Daoy (cell line): ENCODE measurements at places on chromosomes 7 and 10. TPM values are rescaled to one million over a fixed set of nuclear protein-coding genes. Genes with fewer than 3 reads are reported as not detected.

The CCSER2 gene
- total RNA-seq, result 10.4 and 11.5 TPM in 2 replicates

The EPHB4 gene
- total RNA-seq, result 57.5 and 62.5 TPM in 2 replicates

DNA sequence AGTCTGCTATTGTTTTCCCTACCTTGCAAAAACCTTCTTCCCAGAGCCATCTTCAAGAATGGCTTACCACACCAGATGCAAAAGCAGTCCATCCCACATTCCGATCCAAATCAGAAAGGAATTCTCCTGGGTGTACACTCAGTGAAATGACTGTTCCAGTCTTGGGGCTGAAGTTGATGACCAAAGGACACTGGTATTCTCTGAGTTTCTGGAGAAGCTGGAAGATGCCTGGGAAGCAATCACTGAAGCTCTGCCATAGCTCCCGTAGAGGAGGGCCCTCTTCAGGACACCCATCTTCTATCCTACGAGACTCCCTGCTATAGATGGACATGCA lies 155.7 kb downstream of the LCOR start:
- no peak for DNase-seq

DNA sequence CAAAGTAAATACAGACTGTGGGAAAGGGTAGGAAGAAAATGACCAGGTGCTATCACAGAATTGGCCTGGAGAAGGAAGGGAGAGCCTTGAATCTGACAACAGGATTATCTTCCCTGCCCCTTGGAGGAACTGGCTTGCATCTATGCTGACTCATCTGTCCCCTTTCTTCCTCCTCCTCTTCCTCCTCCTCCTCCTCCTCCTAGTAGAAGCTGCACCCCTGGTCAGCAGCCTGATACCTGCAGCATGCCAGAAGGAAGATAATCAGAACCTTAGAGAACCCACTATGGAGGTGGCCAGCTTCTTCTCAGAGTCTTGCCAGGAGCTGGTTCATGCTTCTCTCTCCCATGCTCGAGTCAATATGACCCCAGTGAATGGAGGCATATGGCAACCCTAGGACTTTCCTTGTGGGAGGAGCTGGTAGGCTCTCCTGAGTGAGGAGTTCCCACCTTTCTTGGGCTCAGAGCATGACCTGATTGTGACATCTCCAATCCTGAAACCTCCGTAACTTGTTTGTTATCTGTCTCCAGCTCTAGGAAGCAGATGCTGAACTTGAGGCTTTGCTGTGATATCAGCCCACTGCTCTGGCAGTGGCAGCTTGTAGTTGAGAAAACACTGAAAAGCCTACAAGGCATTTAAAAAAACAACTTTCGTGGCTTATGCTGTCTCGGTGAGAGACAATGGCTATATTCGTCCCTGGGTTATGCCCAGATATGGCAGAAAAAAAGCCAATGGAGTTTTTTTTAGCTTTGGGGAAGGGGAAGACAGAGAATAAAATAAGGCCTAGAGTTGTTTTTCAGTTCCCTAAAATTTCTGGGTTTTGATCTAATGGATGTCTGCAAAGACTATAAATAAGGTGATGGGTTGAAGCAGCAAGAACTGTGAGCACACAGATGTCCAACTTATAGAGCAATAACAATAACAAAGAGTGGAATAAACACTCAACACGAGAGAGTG lies 60.6 kb downstream of the CDHR3 start:
- no peak for DNase-seq

GRCh38 chr7:134991469-134992339 lies 5.4 kb downstream of the AGBL3 start:
- DNase-seq, result no peak

GRCh38 chr10:72889391-72889831 lies 4.1 kb upstream of the OIT3 start:
- peak; percentile 3 for DNase-seq

DNA sequence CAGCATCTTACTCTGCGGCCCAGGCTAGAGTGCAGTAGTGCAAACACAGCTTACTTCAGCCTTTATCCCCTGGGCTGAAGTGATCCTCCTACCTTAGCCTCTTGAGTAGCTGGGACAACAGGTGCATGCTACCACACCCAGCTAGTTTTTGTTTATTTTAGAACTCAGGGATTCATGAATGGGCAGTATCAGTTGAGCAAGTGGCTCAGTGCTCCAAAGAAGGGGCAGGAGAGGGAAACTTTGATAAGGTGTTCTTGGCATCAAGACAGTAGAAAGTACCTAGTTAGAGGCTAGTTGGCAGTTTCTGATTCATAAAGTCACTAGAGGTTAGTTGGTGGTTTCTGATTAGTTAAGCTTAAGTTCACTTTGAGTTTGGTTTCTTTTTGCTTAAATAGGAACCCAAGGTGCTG lies 18.4 kb downstream of the TRIM24 start:
- no peak for DNase-seq

DNA sequence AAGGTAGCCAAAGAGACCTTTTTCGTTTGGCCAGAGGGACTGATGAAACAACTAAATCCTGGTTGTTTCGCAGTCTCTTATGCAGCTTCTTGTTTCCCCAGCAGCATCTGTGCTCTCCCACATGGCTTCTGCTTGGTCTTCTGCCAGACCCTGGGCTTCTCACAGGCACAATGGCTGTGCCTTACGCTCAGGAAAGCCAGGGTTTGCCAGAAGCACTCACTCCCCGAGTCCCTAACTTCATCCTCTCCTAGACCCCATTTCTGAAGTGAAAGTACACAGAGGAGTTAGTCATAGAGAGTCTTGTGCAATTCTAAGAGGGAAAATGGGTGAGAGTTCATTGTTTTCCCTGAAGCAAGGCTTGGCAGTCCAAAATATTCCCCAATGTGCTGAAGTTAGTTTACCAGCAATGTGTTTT lies 121.7 kb downstream of the EVX1 start:
- DNase-seq, result peak; percentile 77

DNA sequence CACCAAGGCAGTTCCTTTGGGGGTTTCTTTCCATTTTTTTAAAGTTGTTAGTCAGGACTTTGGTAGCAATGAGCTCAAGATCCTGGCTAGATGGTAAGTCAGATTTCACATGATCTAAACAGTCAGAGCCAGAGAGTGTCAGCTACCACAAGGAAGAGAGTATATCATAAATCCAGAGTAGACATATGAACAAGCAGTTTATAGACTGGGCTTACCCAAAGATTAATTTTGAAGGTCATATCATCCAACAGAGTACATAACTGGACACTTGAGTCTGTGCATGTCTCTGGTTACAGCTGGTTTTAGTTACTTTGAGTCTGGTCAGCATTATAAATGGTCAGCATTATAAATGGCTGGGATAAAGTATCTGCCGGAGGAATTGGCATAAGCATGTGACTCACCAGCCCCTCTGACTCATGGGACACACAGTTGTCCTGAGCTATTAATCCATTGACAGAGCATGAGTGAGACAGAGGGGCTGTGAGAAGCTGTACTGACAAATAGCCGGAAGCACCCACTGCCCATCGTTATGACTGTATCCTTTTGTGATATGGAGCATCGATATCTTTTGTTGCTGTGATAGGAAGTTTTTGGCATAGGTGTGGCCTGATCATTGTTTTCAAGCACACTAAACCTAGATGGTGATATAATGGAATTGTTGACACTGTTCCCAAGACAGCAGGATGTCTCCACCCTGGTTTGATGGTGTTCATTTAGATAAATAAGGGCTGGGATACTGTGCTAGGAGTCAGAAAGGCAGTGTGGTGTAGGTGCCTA lies 19.3 kb downstream of the PPP1R3C start:
- DNase-seq, result peak; percentile 85

- peak; percentile 43 for DNase-seq
Measured at GRCh38 chr7:108200326-108200725, 70.2 kb upstream of the LAMB4 start.

GRCh38 chr7:73504920-73505319 lies 17.2 kb downstream of the BAZ1B start:
- no peak for DNase-seq

GRCh38 chr10:49567810-49568209 lies 28.9 kb upstream of the ERCC6 start:
- no peak for DNase-seq

DNA sequence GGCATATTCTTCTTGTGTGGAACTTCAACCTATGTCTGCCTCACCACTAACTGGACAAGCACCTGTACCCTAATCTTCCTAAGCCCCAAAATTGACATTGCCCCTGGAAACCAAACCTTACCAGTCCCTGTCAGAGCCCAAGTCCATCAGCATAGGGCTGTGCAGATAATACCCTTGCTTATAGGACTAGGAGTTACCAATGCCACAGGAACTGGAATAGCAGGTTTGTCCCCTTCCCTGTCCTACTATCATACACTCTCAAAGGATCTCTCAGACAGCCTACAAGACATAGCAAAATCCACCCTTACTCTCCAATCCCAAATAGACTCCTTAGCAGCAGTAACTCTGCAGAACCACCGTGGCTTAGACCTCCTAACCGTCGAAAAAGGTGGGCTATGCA lies 19.8 kb downstream of the ZNF107 start:
- DNase-seq, result no peak

DNA sequence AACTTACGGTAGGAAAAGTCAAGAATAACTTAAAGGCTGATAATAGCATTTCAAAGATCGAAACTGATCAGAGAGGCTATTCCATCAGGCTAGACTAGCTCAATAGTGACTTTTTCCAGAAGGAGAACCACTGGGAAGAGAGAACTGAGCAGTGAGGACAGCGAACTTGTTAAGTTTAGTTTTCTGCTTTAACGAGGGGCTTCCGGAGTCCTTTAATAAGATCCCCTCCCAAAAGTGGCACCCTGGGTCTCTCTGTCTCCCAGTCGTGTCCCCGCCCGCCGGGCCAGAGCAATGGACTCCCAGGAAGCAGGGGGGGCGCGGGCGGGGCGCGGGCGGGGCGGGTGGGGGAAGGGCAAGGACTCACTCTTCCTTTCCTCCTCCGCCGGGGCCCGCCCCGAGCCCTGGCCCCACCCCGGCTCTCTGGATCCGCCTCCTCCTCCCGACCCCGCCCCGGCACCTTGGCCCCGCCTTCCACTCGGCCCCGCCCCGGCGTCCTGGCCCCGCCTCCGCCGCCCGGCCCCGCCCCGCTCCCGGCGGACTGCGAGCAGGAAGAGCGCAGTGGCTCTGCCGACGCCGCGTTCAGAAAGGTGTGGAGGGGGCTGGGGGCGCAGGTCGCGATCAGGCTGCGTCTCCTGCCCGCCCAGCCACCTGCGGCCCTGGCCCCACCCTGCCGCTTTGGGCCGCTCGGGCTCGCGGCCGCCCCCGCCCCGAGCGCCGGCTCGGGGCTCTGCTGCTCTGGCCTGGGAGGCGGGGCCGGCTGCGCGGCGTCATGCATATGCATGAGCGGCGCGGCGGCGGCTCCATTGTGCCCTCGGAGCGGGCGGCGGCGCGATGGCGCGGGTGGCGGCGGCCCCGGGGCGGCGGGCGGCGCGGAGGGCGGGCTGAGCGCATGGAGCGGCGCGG lies at the start of gene ZMIZ2:
TSS of gene ZMIZ2 (plus strand) at position 803 of the 903 bp plus-strand sequence. CDS start 7,403 bp downstream, outside the sequence.
- DNase-seq, result peak; percentile 98

DNA sequence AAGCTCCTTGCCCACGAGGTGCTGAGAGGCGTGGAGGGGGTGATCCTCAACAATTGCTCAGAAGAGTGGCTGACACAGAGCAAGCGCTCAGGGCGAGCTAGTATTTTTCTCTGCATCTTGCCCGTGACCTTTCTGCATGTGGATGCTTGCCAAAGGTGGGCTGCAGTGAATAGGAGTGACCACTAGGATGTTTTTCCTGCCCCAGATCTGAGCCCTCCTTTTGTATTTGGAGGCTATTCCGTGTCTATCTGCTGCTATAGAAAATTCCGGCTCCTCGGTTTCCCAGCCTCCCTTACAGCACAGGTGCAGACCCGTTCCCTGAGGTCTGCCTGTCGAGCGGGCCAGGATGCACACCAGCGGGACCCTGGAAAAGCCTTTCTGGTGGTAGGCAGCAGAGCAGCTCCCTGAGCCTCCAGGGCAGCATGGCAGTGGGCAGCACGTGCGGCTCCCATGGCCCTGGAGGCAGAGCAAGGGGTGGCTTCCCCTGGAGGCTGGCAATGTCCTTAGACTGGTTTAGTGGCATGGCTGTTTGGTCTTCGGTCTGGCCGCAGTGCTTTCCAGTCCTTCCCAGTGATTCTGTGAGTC lies 145.1 kb upstream of the PCBD1 start:
- no peak for DNase-seq

GRCh38 chr7:155066417-155066950 lies 3.6 kb upstream of the HTR5A start:
- peak; percentile 95 for DNase-seq

DNA sequence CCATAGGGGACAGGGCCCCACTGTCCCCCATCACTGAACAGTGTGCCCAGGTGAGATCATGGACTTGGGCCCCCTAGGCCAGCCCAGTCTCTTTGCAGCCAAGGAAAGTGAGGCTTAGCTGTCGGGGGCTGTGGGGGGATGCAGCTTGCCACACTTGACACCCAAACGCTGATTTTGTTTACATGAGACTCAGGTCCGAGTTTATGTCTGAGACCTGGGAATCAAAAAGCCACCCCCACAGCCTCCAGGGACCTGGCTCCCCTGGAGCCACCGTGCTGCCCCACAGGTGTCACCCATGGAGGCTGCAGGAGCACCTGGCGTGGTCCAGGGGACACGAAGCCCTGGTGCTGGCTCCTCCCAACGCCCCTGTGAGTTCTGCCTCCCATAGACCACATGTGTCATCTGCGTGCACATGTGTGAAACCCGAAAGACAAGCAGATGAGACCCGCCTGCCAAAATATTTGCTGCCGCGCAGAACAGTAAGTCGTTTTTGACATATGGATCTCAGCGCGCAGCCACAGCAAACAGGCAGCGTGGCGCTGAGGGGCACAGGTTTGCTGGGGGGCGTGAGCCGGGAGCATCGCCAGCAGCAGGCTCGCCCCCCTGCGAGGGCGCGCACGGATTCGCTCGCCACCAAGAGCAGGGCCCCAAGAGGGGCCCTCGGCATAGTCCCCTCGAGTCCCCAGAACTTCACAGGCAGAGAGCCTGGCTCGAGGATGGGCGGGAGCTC lies 112.3 kb downstream of the LHPP start:
- DNase-seq, result no peak
